ENCODE measurements at places on chromosomes 1 and 21.
A peak's percentile ranks its signal among the peaks of the same experiment; 100 is the strongest.

GRCh38 chr21:34639882-34640788 lies 25.2 kb upstream of the RCAN1 start:
- DNase-seq = peak; percentile 52

DNA sequence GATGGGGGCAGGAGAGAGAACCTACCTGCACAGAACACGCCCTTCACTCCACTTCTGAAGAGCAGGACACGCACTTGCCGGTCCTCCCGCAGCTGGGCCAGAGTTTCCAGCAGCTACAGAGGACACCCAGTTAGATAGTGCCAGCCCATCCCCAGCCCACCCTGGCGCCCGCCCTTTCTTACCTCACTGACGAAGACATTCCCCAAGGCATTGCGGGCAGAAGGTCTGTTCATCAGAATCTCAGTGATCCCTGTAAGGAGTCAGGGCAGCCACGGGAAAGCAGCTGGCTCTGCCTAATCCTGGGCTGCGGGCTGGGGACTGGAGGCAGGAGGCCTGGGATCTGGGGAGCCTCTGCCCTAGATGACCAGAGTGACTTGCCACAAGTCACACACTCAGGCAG lies 10.0 kb downstream of the ECHDC2 start:
- DNase-seq = no peak

DNA sequence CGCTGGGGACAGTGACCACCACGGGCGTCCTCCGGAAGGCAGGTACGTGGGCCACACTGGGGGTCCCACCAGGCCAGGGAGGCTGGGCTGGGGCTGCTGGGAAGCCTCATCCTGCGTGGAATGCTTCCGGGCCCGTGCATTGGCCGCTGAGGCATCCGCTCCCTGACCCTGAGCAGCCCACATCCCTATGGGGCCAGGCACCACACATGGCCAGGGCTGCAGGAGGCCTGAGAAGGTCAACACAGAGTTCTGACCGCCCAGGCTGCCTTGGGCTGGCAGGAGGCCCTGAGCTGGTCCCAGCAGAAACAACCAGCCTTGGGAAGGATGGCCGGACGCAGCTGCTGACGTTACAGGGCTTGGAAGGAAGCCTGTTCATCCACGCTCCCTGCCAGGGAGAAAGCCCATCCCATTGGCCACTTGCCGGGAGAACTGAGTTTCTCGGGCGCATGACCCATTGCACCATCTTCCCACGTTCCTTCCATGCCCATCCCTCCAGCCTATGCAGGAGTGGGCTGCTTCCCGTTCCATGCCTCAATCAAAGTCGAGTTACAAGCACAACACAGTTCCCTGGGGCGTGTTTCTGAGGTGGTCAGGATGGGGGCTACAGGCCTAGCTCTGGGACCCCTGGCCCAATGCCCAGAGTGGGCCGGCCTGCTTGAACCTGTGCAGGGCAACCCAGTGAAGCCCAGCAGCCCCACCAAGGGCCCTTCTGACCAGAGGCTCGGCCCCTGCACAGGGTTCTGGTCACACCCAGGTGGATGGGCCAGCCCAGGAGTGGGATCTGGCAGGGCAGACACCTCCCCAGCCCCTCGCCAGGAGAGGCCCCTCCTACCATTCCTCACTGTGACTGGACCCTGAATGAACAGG lies 31.7 kb downstream of the TRIM11 start:
- no peak for DNase-seq

DNA sequence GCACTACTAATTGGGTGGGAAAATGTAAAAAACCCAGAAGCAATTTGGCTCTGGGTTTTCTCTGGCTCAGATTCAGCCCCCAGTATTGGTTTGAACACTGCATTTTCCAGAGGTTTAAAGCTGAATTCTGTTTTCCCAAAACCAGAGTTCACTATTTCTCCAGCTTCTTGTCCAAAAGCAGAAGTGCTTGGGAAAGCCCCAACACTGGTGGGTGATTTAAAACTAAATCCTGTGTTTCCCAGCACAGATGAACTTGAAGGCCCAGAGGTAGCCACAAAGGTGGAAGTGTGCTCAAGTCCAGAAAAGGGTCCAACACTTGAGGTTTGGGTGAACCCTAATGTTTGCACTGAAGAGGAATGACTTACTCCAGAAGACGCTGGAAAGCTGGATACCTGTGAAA lies 678 bp downstream of the MCM3AP start:
- peak; percentile 55 for DNase-seq

GRCh38 chr1:15275921-15276683 lies 29.1 kb downstream of the FHAD1 start:
- DNase-seq = peak; percentile 94

DNA sequence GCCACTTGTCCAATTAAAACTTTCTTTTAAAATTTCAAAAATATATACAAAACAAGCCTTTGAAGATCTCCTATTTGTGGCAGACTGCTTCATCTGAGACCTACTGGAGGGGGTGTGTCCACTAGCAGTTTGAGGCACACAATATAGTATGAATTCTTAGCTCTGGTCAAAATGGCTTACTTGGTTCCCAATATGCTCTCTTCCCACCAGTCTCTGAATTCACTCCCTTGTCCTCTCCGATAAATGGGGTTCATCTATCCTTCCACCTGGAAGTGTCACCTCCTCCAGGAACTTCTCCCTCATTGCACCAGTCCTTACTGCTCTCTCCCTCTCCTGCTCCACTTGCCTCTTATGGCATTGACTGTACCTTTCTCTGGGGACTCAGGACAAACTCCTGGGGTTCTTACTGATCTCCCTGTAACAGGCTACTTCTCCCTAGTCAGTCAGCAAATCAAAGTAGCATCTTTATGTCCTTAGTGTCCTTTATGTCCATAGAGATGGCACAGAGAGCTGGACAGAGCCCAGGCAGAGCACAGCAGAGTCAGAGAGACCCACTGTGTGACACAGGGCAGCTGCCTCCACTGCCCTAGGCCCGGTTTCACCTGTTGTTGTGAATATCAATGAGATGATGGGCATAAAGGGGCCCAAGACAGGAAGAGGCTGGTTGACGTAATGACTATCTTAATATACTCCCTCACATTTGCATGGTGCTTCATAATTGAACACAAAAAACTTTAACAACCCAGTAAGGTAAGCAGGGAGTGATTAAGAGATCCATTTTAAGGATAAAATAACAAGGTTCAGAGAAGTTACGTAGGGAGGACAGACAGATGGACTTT lies 3.6 kb downstream of the ASAP3 start:
- no peak for DNase-seq

DNA sequence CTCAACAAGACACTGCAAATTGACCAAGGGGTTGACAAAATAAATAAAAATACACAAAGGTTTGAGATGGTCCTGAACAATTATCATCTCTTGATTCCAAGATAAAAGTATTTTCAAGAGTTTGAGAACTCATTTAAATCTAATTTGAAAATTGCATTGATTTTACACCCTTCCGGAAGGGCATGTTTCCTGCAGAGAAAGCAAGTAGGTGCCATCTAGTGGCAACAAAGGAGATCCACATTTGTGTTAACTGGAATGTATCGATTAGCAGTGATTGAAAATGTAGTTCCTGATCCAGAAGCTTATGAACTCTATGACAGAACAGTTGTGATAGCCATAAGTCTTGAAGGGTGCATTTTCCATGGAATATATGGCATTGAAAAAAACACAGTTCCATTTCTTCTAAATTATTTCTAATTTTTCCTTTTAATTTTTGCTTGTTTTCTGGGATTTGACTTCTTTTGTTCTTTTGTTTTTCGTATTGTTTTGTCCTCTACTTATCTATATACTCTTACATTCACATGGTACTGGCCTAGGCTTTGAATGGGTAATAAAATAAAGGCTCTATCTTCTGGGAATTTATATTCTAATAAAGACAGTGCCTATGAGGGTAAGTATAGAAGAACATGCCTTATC lies 143.7 kb downstream of the DNM3 start:
- DNase-seq = peak; percentile 63

GRCh38 chr21:33660406-33660805 lies 18.1 kb downstream of the ITSN1 start:
- no peak for DNase-seq

DNA sequence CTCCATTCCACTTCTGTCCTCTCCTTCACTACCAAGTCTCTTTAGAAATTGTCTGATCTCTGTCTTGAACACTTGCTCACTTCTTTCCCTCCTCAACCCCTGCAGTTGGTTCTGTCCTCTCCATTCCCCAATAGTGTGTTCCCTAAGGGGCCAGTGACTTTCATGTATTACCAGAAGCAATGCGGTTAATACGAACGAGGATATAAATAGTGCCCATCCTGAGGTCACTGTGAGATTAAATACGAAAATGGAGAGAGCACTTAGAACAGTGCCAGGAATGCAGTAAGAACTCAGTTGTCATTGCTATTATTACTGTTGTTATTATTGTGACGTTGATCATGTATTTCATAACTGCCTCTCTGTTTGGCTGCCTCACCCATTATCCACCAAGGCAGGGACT lies 53.0 kb upstream of the ARTN start:
- DNase-seq = no peak
